ENCODE measurements at places on chromosomes 7 and 10.

- DNase-seq, result no peak
Measured at GRCh38 chr7:40843338-40843985, 708.7 kb downstream of the SUGCT start.

DNA sequence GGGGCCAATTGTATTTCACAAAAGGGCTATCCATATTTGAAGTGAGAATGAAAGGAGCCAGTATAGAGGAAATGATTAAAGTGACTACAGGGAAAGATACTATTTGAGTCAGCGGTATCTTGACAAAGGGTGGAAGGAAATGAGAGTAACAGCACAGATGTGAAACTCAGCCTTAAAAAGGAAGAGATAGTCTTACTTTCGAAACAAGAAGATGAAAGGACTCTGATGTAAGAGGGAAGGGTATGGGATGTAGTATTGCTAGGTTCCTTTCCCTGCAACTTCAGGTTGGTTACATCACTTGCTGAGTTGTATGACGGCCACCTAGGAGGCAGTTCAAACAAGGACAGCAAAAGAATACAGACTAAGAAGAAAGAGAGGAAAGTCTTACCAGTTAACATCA lies 13.7 kb downstream of the CISD1 start:
- no peak for DNase-seq

GRCh38 chr10:124913167-124913566 lies 28.8 kb upstream of the ZRANB1 start:
- no peak for DNase-seq

DNA sequence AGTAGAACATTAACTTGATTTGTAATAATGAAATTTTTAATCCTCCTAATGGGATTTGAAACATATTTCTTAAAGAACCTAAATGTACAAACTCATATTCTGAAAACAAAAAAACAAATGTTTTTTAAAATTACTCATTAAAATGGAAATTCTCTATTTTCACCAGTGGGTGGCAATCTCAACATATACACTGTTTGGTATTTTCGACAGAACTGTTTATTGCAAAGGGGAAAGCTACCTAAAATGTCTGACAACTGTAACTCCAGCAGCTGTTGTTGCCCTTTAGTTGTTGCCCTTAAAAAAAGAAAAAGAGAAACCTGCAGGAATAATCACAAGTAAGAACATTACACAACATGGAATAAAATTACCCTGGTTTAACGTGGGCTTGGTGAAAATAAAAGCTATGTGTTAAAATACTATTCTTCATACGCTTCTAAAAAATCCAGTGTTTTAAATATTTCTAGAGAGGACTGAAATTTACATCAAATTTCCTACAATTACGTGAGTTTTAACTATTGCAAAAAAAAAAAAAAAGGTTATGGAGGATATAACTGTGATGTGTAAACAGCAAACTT lies 54.5 kb downstream of the COL1A2 start:
- peak; percentile 78 for DNase-seq

Measured in NCI-H1105 treated with DMSO at 0.1 percent for 48 hours (cell line).